ENCODE measurements at places on chromosomes 13 and 19. TPM values are rescaled to one million over a fixed set of nuclear protein-coding genes. Genes with fewer than 3 reads are reported as not detected.

The RGL3 gene
- polyA plus RNA-seq: 0.09 TPM

The HSD17B14 gene
- not detected for polyA plus RNA-seq

DNA sequence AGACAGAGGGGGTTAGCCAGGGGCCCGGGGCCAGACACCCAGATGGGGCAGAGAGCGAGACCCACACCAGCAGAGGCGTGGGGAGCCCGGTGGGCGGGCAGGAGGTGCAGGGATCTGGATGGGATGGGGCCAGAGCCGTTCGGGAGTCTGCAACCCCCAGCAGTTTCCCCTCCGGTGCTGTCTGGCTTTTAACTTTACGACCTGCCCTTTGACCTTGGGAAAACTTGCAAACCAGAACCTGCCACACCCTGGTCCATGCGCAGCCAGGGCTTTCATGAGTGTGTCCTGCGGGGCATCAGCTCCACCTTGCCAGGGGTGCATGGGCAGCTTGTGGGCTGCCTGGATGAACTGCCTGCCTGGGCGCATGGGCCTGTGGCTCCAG is 9.8 kb downstream of the JOSD2 start:
- DNase-seq: no peak

DNA sequence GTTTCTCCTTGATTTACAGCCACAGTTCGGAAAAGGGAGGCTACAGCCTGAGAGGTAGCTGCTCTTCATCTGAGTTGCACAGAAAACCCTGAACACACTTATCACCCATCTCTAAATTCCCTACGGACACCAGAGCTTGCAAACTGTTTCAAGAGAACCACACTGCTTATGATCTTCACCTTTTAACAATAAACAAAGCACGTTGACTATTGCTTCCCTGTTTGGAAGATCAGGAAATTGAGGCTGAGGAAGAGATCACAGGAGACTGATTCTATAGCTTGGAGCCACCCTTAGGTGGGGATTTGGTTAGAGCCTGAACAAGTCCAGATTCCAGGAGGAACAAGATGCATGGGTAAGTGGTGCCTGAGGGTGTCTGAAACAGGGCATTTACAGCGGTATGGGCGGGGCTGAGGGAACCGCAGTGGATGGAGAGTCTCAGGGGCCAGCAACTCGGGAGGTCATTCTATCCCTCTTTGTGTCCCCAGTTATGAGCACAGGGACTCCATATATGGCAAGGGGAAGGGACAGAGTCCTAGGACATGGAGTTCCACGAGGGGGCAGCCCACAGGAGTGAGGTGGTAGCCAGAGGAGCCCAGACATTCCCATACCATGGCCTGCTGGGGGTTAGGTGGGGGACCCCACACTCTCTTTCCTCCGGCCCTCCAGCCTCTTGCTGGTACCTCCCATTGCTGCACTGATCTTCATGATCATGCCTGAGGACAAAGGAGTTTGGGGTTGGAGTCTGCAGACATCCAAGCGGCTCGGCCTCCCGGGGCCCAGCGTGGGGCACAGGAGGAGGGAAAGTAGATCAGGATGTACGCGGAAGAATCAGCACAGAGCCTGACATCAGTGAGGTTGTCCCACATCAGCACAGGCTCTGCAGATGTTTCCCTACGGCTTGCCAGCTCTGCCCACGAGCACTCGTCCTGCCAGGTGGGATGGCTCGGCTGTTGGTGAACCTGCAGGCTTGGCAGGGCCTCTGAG is 162.3 kb upstream of the ZNF536 start:
- DNase-seq: no peak

GRCh38 chr19:7540761-7541474 is 5.4 kb downstream of the PNPLA6 start:
- DNase-seq: peak; percentile 88

GRCh38 chr19:29686285-29686805 is 21.1 kb downstream of the PLEKHF1 start:
- no peak for DNase-seq

DNA sequence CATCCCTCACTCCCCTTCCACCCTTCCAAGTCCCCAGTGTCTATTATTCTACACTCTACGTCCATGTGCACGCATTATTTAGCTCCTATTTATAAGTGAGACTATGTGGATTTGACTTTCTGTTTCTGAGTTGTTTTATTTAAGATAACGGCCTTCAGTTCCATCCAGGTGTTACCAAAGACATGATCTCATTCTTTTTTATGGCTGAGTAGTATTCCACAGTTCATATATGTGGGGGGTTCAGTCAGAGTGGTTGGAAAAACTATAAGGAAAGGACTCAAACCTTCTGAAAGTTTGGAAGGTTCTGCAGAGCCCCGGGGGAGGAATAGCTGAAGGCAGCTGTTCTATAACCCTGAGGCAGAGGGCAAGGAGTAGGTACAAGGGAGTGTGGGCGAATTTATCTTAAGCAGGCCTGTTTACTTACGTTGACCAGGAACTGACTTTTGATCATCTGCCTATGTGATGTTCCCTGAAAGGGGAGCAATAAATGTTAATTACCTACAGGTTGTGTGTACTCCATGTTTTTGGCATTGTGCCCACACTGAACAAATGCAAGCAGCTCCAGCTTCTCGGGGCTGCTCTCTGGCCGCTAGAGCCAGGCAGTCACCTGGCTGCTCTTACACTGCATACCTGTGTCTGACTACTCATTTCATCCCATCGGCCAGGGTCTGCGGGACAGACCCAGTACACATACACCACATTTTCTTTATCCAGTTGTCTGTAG is 13.5 kb upstream of the ADGRE1 start:
- DNase-seq: no peak

DNA sequence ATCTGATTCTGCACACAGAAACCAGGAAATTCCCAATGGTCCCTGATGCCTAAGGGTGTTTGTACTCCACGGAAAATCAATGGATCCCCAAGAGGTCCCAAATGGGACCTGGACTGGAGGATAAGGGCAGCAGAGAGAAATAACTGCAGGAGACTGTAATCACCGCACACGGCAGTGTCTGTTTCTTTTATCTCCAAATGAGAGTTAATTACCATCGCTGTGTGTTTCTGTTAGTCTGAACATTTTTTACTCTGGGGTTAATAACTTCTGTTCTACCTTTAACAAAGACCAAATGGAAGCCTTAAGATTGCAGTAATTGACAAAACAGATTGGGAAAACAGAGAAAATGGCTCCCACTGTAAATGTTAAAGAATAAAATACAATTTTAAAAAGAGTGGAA is 320.9 kb downstream of the DCLK1 start:
- no peak for DNase-seq

DNA sequence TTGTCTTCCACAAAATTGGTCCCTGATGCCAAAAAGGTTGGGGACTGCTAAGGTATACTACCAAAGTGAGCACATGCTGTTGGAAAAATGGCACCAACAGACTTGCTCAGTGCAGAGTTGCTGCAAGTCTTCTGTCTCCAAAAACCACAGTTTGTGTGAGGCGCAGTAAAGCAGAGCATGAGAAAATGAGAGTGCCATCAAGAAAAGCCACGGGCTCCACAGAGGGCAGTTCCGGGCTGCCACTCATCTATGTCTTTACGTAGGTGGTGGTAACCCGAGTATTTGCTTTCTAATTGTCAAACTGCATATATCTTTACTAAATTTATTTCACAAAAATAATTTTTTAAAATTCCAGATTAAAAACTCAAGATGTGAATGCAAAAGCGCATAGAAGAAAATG is 123.8 kb downstream of the RNF17 start:
- no peak for DNase-seq

DNA sequence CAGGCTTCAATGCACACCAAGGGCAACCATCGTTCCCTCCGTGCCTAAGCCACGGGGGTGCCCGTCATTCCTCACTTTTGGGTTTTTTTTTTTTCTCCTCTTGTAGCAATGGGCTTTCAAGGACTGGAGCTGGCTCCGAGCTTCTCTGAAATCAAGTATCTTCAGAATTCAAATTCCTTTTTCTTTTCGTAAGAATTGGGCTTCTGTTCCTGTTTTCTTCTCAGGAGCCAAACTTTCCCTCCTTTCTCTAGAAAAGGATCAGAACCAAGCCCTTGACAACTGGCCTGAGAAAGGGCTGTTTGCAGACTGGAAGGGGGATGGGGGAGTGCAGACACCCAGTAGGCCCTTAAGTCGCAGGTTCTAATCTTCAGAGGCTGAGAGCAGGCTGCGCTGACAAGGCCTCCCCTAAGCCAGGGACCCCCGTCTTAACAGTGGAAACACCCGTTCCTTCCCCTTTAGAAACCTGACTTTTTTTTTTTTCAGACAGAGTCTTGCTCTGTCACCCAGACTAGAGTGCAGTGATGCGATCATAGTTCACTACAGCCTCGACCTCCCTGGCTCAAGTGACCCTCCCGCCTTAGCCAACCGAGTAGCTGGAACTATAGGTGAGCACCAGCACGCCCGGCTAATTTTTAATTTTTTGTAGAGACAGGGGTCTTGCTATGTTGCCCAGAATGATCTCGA is 51.6 kb downstream of the RFX2 start:
- no peak for DNase-seq

Measured in K562 (cell line).